Kidney glomerular epithelial cell (primary cell): ENCODE measurements at places on chromosomes 2 and 18.

DNA sequence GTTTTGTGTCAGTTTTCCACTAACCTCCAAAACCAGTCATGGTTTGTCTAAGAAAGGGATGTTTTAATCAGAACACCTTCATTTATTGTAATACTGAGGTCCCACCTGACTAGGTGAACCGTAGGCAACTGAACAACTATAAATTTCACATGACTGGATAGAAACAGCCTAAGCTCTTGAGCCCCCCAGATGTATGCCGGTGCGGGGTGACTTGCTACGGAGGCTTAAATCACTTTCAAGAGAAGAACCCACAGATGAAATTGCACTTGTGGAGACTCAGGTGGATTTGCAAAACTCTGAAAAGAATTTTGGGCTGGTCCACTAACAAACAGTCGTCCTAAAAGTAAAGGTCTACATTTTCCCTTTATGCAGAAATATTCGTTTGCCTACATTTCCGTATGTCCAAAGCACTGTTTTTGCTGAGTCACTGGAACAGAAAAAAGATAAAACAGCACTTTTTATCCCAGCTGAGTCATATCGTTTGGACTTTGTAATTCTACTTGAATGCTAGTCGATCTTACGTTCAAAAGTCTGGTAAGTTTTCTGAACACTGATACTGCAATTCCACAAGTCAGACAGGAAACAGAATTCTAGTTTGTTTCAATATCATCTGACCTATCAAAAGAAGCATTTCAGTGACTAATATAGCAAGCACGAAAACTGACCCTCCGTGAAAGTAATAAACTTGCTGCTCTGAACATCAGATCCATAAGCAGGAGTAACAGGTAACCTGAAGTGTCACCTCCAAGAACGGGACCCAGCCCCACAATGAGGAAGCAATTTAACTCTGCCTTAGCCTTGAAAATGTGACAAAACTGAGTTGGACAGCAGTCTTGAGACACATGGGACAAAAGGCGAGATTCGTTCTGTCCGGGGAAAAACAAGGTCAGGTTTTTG is 18.1 kb downstream of the ZNF516 start:
- DNase-seq, result peak; percentile 81

GRCh38 chr2:30332791-30333453 is 101.6 kb downstream of the LBH start:
- no peak for DNase-seq

DNA sequence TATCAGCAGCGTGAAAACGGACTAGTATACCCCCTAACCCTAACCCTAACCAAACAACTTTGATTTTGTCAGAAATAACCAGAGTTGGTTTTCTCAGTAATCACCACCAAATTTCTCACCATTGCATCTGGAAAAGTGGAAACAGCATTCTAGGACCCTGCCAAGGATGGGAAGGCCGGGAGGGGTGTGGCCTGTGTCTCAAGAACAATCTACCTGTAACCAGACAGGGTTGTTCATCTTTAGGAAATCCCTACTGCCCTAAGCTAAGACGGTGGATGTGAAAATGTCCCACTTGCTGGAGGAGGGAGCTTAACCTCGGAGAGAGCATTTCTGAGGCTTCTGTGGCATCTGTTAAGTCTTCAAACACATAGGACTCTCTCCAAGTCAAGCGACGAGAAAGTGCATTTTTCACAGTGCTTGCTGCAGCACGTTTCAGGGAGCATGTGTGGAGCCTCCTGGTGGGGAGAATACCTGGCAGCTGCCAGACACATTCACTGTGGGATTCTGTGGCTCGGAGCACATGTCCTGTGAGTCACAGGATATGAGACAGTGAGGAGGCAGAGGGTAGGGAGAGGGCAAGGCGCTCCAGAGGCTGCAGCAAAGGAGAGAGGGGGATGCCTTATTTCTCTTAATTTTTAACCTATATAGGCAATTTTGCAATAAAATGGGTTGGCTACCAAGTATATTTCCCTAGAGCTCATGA is 207.5 kb downstream of the SPP2 start:
- peak; percentile 95 for DNase-seq

DNA sequence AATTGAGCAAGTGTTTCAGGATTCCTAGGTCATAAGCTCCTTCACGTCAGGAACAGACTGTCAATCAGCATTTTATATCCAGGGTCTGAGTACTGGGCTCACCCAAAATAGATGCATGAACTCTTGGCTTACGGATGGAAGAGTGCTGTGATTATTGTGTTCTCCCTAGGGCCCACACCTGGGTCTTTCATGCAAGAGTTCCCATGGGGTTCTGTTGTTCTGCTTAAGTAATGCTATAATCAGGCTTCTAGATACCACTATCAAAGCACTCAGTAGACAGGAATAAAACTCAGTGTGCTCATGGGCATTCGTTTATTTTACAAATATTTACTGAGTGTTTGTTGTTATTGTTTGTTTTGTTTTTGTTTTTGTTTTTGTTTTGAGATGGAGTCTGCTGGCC is 46.4 kb upstream of the PMAIP1 start:
- no peak for DNase-seq

GRCh38 chr18:59959073-59959472 is 59.3 kb downstream of the PMAIP1 start:
- no peak for DNase-seq

DNA sequence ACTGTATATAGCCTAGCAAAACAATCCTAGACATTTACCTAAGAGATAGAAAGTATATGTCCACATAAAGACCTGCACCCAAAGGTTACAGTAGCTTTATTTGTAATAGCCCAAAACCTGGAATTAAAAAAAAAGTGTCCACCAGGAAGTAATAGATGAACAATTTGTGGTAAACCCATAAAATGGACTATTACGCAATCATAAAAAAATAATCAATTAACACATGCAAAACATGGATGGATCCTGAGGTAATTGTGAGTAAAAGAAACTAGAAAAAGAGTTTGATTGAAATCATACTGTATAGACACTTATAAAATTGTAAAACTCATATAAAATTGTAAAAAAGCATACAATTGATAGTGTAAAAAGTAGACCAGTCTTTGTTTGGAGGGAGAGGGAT is 673.0 kb upstream of the ZNF804A start:
- no peak for DNase-seq

- no peak for DNase-seq
Observed at GRCh38 chr2:12504443-12504842, 212.3 kb upstream of the TRIB2 start.

- DNase-seq, result no peak
Observed at GRCh38 chr2:72921853-72922252, 4.5 kb downstream of the EMX1 start.

DNA sequence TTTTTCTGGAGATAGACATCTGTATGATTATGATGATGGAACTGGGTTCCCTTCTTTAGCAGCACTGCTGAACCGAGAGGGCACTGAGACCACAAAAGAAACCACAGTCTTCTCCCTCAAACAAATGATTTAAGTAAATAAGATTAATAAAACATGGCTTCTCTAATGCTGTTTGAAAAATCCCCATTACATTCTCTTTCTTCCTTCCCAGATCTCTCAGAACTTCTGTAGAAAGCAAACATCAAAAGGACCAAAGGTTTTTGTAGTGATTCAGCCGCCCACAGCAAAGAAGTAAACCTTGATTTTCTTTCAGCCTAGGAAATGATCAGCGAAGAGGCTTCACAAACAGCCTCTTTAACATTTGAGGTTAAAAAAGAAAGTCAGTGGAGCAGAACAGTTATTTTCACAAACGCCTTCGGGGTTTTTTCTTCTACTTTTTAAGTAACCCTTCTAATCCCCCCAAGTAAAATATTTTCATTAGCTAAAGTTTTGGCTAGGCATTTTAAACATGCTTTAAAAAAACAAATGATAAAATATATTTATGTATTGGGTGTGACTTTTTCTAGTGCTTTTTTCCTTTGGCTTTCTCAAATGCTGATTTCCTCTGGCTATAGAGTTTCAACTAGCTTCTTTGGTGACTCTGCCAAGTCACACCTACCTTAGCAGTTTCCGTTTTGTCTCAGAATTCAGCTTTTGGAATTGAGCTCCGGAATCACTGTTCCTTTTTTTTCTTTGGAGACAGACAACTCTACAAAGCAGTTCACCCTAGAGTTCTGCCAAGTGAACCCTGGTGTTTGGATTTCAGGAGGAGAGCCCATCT is 89.6 kb downstream of the UPP2 start:
- peak; percentile 81 for DNase-seq

- no peak for DNase-seq
Observed at GRCh38 chr2:161077367-161078210, 82.6 kb upstream of the TANK start.

GRCh38 chr2:177212891-177213856 is 580 bp downstream of the HNRNPA3 start:
- peak; percentile 81 for DNase-seq

DNA sequence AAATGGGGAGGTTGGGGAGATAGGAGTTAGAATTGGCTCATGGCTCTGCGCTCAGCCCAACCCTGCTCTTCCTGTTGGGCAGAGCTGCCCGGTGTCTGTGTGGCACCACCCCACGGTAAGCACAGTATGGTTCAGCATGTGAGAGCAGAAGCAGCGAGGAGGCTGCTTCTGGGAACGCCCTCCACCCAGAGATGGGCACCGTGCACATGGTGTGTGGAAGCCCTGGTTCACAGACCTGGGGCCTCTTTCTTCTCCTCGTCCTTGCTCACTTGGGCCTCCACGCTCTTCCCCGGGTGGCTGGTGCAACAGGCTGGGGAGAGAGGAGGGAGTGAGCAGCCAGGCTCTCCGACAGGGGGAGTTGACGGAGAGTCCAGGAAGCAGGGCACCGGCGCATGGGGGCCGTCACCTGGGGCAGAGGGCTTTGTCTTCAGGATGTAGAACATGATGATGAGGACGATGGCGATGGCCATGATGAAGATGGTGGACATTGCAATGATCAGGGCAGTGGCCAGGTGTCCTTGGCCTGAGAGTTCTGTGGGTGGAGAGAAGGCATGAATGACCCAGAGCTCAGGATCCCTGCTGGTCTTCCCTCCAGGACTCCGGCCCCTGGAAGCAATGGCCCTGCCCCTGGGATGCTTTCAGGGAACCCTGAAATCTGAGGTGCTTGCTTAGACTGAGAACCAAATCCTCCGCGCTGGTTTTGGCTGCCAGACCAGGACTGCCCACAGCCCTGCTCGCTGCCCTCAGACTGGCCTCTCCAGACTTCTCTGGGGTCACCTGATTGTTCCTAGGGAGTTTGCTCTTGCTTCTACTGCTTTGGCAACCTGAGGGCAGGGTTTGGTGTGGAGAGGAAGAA is 78.3 kb downstream of the EDAR start:
- no peak for DNase-seq

DNA sequence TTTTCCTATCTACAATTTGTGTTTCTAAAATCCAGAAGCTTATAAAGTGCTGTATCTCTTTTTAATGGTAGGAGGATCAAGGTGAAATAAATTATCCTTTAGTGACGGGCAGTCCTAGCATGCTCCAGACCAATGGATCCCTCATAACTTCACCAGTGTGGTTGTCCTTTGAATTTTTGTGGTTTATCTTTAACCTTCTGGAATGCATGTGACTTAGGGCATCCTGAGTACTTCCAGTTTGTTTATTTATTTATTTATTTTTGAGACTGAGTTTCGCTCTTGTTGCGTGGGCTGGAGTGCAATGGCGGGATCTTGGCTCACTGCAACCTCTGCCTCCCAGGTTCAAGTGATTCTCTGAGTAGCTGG is 40.4 kb downstream of the NUP35 start:
- DNase-seq, result peak; percentile 47

DNA sequence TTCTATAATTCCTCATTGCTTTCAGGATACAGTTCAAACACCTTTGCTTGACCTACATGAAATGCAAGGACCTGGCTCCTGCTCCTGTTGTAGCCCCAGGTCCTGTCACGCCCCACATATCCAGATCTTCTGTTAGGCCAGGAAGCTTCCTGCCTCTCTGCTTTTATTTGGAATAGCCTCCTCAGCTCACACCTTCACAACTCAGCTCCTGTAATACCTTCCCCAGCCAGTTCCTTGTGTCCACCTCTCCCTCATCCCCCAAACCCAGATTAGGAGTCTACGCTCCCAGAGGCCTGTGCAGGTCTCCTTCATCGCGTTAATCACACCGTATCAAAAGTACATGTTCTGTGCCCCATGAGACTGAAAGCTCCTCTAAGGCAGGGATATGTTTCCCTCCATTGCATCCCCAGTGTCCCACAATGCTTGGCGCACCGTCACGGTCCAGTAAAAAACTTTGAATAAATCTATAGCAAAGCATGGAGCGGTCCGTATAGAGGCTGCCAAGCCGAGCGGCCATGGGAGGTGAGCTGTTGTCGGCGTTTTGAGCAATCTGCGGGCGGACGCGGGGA is 371 bp downstream of the MDH1B start:
- DNase-seq, result no peak

DNA sequence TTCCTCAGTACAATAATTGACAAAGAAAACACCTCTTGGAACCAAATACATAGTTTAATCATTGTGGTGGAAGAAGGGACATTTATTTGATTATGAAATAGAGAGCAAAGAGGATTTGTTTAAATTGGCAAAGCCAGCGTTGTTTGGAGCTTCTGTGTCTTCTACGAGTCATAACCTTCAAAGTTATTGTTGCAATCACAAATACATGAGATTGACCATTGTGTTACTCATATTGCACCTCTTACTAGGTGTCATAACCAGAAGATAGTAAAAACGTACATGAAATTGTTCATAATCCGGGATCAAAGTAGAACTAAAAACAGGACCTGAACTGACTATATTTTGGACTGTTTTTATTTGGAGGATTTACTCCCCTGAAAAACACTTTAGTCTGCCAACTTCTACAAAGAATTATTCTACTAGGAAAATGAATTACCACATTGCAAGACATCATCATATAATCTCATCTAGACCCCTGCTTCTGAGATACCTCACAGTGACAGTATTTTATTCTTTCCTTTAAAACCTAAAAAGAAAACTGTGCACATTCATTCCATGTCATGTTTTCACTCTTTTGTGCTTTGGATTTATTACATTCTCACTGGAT is 151.7 kb upstream of the KLF7 start:
- no peak for DNase-seq

- no peak for DNase-seq
Observed at GRCh38 chr18:73826098-73826497, 321.5 kb downstream of the FBXO15 start.

- no peak for DNase-seq
Observed at GRCh38 chr2:16666449-16666801, 791 bp upstream of the CYRIA start.

DNA sequence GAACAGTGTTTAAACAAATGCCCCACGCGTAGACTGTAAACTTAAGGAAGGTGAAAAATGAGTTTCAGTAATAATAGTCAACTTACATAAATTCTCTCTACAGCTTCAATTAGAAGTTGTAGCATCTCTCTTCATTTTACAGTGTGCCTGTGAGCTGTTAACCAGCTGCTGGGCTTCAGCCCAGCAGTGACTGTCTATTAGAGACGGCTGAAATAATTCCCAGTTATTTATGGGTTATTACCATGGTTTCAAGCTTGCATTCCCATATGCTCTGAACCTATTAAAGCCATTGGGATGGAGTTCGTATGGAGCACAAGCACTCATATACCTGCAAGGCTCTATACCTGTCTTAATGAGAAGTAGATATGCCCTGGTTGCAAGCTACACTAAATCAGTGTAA is 501.1 kb downstream of the CNTNAP5 start:
- no peak for DNase-seq

- DNase-seq, result no peak
Observed at GRCh38 chr2:58612973-58613372, 371.8 kb upstream of the FANCL start.

GRCh38 chr2:156350374-156351142 is 18.0 kb upstream of the NR4A2 start:
- no peak for DNase-seq
